Stimulated activated CD8-positive, alpha-beta memory T cell treated with anti-CD3 and anti-CD28 coated beads, Interleukin-4, amount 100 ng/mL, for 1 hour (primary cell): ENCODE measurements at places on chromosomes 4 and X.

- DNase-seq = no peak
Observed at GRCh38 chr4:110135523-110135922, 62.9 kb downstream of the ELOVL6 start.

GRCh38 chrX:139834879-139835278 is 98.0 kb downstream of the ATP11C start:
- no peak for DNase-seq

DNA sequence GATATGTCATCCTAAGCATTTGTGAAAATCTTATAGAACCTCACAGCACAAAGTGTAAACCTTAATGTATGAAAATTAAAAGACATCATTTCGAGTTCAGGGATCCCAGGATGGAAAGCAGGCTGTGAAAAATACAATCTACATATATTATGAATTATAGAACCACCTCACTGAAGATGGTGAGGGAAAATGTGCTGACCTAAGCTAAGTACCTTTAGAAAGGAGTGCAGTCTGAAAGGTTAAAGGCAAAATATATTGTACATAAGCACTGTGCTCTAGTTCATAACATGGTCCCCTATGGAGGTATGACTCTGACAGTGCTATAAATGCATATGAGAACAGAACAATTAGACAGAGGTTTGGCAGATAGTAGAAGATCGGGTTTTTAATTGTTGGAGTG is 368.6 kb downstream of the TMA16 start:
- no peak for DNase-seq

DNA sequence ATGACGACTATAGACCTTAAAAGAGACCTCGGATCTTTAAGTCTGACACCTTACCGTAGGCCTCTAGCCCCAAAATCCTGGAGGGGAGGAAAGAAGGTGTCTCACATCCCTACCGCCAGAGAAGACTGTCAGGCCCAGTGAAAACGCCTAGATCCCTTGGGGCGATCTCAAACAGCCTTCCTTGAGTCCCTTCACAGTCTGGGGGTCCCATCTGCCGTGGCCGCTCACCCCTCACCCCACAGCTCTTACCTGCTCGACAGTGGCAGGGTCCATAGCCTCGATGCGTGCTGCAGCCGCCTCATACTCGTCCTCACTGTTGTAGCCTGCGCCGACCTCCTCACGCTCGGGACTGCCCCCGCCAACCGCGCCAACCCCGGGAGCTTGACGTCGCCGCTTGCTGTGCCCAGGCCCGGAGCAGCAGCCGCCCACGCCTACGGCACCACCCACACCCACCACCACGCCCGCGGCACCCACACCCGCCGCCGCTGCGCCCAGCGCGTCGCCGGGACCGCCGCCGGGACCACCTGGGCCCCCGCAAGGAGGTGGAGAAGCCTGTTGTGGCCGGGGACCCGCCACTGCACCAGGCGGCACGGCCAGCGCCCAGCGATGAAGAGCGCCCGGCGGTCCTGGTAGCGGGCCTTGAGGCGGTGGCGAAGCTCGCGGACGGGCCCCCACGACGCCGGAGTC is 536 bp downstream of the OTUD5 start:
- DNase-seq = no peak

DNA sequence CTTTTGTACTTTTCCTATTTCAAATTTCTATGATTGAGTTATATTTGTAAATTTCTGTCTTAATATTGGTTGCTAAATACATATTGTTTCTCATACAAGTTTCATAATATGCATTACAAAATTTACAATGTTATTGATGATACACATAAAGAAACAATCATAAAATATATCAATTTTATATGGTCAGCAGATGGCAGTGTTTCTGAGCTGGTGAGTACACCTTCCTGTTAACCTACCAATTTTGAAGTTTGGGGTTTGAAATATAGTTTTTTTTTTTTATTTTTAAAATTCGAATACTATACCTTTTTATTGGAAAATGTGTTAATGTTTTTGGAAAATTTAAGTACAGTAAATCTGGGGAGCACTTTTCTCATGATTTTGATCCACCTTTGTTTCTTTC is 1953.1 kb upstream of the ADGRL3 start:
- DNase-seq = no peak

DNA sequence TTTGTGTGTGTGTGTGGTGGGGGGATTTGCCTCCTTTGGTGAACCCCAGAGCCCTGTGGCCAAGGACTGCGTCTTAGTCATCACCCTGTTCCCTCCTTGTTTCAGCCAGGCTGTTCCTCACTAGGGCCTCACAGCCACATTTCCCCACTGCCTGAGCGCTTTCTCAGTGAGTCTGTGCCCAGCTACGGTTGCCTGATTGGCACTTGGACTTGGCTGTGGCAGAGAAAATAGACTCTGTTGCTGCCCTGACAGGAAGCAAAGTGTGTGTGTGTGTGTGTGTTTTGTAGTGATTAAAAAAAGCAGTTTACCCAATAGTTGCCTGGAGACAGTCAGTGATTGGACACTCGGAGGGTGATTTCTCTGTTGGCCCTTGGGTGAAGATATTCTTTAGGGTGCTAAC is 113.0 kb downstream of the UCHL1 start:
- DNase-seq = no peak

DNA sequence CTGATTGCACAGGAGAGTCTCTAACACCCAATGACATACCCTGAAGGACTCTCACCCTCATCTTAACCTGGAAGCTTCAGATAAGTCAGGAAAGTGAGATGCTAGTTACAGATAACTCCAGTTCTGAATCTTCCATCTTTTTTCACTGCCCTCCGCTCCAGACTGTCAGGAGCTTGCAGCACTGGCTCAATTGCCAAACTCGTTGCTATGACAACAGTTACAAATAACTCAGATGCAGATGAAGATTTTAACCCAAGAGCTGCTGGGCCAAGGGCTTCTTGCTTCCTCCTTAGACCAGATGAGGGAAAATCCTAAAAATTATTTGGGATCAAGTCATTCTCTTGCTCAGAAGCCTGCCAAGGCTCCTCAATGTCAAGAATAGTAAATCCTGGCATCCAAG is 109.1 kb upstream of the HUWE1 start:
- no peak for DNase-seq

- no peak for DNase-seq
Observed at GRCh38 chrX:150269605-150270254, 93.4 kb upstream of the MAMLD1 start.

DNA sequence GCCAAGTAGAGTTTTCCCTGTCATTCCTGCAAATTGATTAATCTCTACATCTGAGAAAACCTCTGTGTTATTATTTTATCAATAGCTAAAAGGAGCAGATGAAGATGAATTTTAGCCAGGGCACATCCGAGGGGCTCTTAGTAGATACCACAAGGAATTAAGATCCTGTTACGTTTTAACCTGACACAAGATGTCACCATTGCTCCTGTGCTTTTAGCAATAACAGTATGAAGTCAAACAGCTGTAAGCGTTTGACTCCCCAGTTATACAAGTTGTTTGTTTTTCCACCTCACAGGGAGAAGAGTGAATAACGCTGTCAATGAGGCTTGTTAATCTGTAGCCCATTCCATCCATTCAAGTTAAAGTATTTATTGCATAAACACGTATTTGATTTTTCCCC is 76.0 kb upstream of the AP1S2 start:
- no peak for DNase-seq

DNA sequence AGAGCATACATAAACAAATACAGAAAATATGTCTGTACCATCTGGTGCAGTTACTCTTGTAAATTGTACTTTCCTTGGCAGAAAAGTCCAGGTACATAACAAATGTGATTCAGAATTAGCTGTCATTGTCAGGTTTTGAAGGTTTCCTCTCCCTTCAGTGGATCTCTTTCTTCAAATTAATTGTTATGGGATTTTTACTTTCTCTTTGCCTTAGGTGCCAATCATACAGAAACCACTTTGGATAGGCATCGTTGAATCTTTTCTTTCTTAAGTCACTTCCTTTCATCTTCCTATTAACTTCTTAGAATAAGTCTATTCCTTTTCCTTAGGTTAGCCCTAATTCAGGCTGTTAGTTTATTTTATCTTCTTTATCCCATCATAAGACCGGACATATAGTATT is 1992.1 kb upstream of the IGFBP7 start:
- no peak for DNase-seq

DNA sequence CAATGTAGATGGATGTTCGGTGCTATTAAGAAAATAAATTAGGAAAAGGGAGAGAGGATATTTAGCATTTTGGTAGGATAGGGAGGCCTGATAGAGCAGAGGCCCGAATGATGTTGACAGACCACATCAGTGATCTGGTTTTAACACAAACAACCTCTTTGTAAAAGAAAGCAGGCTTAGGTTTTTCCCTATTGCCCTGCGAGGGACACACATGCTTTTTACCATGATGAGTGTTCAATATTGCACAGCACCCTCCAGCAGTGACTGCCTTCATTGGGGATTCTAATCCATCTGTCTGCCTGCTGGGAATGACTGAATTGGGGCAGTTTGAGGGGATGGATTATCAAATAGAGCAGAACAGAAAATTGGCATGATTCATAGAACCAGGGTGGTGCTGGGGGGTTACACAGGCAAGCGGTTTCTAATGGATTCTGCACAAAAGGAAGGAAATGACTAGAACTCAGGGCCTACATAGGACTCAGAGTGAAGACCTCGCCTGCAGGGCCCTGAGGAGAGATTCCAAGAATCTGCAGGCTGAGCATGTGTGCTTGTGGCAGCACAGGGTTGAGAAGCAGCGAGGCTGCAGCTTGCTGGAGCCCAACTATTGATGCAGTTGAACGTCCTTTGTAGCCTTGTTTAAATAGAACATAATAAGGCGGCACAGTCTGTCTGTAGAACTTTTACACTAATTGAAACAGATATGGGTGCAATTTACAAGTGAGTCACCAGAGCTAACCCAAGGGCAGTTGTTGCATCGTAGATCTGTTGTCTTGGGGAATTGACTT is 58.0 kb downstream of the RHOH start:
- no peak for DNase-seq

DNA sequence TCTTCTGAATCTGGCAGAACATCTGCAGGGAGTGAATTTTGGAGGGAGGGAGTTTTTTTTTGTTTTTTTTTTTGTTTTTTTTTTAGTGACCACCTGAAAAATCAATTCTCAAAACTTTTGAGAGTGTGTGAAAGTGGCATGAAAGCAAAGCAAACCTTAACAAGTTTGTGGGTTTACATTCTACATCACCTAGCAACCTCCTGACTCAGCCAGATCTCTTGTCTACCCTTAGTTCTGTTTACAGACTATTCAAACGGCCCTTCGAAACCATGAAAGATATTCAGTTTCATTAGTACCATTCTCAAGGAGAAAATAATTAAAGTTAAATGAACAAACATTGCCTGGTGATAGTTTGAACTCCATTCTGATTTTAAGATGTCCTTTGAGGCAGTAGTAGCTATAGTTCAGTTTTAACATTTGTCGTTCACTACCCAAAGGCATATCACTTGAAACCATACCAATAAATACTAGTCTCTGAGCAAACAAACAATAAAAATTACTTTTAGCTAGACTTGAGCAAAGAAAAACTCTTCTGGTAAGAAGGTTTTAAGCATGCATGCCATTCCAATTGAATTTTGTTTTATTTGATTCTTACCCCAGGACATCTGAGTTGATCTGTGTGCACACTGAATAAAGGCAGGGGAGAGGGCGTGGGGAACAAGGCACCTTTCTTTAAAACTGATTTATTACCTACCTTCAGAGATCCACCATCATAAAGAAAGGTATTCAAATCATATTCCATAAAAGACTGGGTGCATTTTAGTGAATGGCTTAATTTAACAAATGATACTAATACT is 137.7 kb downstream of the ARX start:
- DNase-seq = no peak

- DNase-seq = no peak
Observed at GRCh38 chr4:129323658-129324057, 227.7 kb downstream of the C4orf33 start.

DNA sequence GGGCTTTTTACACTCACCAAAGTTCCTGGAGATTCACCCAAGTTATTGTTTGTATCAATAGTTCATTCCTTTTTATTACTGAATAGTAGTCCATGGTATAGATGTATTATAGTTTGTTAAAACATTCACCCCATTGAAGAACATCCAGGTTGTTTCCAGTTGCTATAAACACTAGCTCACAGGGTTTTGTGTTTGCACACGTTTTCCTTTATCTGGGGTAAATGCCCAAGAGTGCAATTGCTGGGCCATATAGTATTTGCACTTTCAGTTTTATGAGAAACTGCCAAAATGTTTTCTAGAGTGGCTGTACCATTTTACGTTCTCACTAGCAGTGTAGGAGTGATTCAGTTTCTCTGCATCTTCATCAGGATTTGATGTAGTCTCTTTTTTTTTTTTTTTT is 57.1 kb downstream of the CBLL2 start:
- DNase-seq = no peak

DNA sequence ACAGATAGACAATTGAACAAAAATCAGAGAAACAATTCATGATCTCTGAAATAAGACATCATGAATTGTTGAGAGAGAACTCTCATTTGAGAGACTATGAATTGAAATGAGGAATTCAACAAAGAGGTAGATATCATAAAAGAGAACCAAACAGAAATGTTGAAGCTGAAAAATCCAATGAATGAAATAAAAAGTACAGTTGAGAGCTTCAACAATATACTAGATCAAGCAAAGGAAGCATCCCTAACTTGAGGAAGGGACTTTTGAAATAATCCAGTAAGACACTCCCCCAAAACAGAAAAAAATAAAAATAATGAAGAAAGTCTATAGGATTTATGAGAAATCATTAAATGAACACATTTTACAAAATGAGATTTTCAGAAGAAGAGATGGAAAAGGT is 310.0 kb upstream of the PCDH10 start:
- no peak for DNase-seq

DNA sequence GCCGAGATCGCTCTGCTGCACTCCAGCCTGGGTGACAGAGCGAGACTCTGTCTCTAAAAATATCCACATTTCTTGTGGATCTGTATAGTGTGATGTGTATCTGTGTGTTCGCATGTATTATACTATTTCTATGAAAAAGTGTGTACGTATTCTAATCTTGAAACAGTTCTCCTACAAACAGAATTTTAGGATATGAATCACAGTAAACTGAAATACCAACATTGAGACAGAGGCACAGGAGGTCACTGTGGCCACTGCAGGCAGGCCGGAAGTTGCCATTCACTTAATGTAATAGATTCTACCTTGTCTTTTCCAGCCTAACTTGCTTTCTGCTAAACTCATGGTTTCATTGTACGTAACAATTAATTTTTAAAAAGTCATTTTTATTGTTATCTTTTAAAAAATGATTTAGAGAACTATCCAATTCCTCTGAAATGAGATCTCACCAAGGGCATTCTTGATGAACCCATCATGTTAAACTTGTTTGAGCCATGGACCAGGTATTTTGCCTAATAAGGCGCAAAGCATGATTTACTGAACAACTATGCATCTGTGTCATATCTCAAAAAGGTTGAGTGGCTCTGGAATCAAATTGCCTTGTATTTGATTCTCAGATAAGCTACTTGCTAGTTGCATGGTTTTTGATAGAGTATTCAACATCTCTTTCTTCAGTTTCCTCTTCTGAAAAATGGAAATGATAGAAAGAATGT is 154.9 kb upstream of the GYPA start:
- no peak for DNase-seq

- no peak for DNase-seq
Observed at GRCh38 chr4:6278801-6279197, 9.1 kb downstream of the WFS1 start.

GRCh38 chrX:8042304-8042703 is 115.1 kb upstream of the PNPLA4 start:
- DNase-seq = no peak

- no peak for DNase-seq
Observed at GRCh38 chr4:143338313-143338712, 1.6 kb downstream of the GAB1 start.
